ENCODE measurements at places on chromosomes 6 and 20. TPM values are rescaled to one million over a fixed set of nuclear protein-coding genes. Genes with fewer than 3 reads are reported as not detected.

Gene HMGCLL1
- total RNA-seq, result 0.28 TPM

Gene OTOR
- total RNA-seq, result not detected

- no peaks in the 10 kb centered on the region for H3K27me3 ChIP-seq
- H3K4me1 ChIP-seq, result no peaks in the 10 kb centered on the region
- no peak overlapping the region for H3K27ac ChIP-seq
- H3K4me3 ChIP-seq, result no peak overlapping the region
Measured at GRCh38 chr20:1824181-1824580, 71.0 kb upstream of the SIRPA start.

Gene KCNK17
- 1.1 TPM for total RNA-seq

- no peaks in the 10 kb centered on the region for H3K27me3 ChIP-seq
- no peak for DNase-seq
- H3K4me3 ChIP-seq, result no peak overlapping the region
- H3K36me3 ChIP-seq, result no peaks in the 10 kb centered on the region
- H3K4me1 ChIP-seq, result no peaks in the 10 kb centered on the region
Measured at GRCh38 chr20:48761023-48761785, 66.6 kb downstream of the PREX1 start.

Gene CD83
- total RNA-seq, result 1.1 TPM

Gene LTB
- total RNA-seq, result not detected

GRCh38 chr6:14088600-14089192 lies 28.9 kb upstream of the CD83 start:
- no peak overlapping the region for H3K27ac ChIP-seq
- H3K4me1 ChIP-seq, result peaks cover 5% of the 10 kb centered on the region
- H3K36me3 ChIP-seq, result no peaks in the 10 kb centered on the region

GRCh38 chr6:1348675-1349074 lies 36.8 kb downstream of the FOXQ1 start:
- no peak overlapping the region for H3K27ac ChIP-seq
- no peaks in the 10 kb centered on the region for H3K4me1 ChIP-seq
- no peak for DNase-seq
- H3K27me3 ChIP-seq, result no peaks in the 10 kb centered on the region
- H3K4me3 ChIP-seq, result no peak overlapping the region

GRCh38 chr20:42276718-42277602 lies 658.8 kb upstream of the CHD6 start:
- H3K36me3 ChIP-seq, result no peaks in the 10 kb centered on the region
- no peak overlapping the region for H3K27ac ChIP-seq
- H3K4me3 ChIP-seq, result no peak overlapping the region
- H3K27me3 ChIP-seq, result no peaks in the 10 kb centered on the region
- DNase-seq, result no peak

Gene ID4
- 6.1 TPM for total RNA-seq

DNA sequence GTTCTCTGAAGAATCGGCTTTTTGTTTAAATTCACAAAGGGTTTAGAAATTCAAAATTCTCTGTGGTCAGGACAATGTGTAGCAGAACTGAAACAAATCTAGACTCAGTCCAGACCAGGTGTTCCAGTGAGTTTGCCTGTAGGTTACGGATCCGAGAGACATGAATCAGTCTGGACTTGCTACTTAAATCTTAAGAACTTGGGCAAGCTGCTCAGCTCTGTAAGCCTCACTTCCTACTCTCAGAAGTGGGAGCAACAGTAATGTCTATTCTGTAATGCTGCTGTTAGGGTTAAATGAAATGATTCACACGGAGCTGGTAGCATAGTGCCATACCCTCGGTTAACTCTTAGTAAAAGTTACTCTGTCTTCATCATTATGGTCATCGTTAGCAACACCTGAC lies 37.7 kb downstream of the HECA start:
- H3K27me3 ChIP-seq, result no peaks in the 10 kb centered on the region
- no peak for DNase-seq
- no peaks in the 10 kb centered on the region for H3K4me1 ChIP-seq
- H3K36me3 ChIP-seq, result peaks cover 47% of the 10 kb centered on the region
- H3K4me3 ChIP-seq, result no peak overlapping the region

Gene IL17A
- not detected for total RNA-seq

- no peak overlapping the region for H3K4me3 ChIP-seq
- H3K27me3 ChIP-seq, result no peaks in the 10 kb centered on the region
- DNase-seq, result no peak
- H3K36me3 ChIP-seq, result no peaks in the 10 kb centered on the region
Measured at GRCh38 chr6:90183587-90184333, 112.9 kb downstream of the BACH2 start.

- H3K4me1 ChIP-seq, result no peaks in the 10 kb centered on the region
- H3K27ac ChIP-seq, result no peak overlapping the region
- H3K36me3 ChIP-seq, result peaks cover 77% of the 10 kb centered on the region
- DNase-seq, result no peak
Measured at GRCh38 chr20:39009348-39009747, 47.2 kb downstream of the DHX35 start.

- H3K27me3 ChIP-seq, result no peaks in the 10 kb centered on the region
- peaks cover 15% of the 10 kb centered on the region for H3K4me1 ChIP-seq
- no peak overlapping the region for H3K4me3 ChIP-seq
- no peak for DNase-seq
- H3K36me3 ChIP-seq, result no peaks in the 10 kb centered on the region
Measured at GRCh38 chr20:57576002-57576401, 15.1 kb downstream of the PCK1 start.

DNA sequence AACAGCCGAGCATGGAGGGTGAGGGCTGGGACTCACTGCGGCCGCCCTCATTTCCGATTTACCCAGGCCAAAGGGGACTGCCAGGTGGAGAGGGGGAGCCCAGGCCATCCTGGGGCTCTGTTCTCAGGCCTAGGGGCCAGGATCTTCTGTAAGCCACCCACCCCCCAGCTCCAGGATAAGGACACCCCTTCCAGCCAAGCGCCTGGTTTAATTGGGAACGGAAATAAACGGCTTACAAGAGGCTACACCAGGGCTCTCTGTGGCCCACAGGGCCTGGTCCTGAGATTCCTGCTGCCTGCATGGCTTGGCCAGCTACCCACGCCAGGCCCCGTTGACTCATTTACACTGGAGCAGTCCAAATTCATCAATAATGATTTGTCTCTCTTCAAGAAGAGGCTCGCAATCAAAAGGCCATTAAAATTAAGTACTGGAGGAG lies 68.1 kb upstream of the TOP1 start:
- no peaks in the 10 kb centered on the region for H3K27me3 ChIP-seq
- DNase-seq, result peak; percentile 40

DNA sequence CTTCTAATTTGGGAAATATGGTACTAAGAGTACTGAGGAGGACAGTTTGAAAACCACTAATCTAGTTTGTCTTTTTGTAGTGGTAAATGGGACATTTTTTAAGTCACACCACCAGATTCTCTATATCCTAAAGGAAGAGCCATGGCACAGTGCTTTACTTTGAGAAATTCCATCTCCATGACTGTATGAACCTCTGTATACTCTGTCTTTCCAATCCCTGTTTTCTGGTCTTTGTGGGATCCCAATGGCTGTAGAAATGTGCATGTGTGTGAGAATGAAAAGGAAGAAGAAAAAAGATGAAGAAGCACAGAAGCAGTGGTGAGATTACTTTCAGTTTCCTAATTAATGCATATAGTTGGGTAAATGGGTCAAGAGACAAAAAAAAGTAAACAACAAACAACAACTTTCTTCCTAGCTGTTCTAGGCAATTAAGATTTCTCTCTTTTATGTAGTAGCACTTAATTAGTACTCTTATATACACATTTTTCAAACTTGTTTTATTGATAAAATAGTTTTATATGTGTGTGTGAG lies 141.2 kb upstream of the HCRTR2 start:
- H3K27ac ChIP-seq, result no peak overlapping the region
- H3K4me3 ChIP-seq, result no peak overlapping the region
- H3K36me3 ChIP-seq, result no peaks in the 10 kb centered on the region
- no peaks in the 10 kb centered on the region for H3K27me3 ChIP-seq
- DNase-seq, result no peak

- H3K4me3 ChIP-seq, result no peak overlapping the region
- H3K27ac ChIP-seq, result no peak overlapping the region
- no peak for DNase-seq
- no peaks in the 10 kb centered on the region for H3K27me3 ChIP-seq
- H3K4me1 ChIP-seq, result no peaks in the 10 kb centered on the region
- H3K36me3 ChIP-seq, result peaks cover 46% of the 10 kb centered on the region
Measured at GRCh38 chr6:157291356-157291755, 32.0 kb downstream of the TMEM242 start.

GRCh38 chr20:63014710-63015109 lies 7.9 kb upstream of the BHLHE23 start:
- H3K27ac ChIP-seq, result no peak overlapping the region
- H3K27me3 ChIP-seq, result peaks cover 30% of the 10 kb centered on the region
- no peaks in the 10 kb centered on the region for H3K4me1 ChIP-seq

DNA sequence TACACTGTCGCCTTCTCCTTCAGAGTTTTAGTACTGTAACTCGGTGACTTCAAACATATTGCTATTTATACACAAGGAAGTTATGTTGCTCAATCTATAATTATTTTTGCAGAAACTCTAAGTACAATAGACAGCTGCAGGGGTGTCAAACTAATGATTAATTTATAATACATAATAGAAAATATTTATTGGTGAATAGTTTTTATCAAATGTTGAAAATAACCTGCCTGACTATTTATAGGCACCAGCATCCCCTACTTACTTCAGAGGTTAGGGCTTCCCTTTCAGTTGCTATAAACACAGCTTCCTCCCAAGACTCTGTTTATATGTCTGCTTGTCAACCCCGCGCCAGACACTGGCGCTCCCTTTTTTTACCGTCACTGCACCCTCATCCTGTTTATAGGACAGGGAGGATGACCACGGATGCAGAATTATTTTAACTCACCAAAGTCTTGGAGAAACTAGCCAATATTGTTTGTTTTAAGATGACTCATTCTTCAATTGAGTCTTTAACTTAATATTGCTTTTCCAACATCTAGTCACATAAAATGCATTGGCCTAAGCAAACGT lies 225.0 kb downstream of the ALDH8A1 start:
- peaks cover 23% of the 10 kb centered on the region for H3K4me1 ChIP-seq
- no peak for DNase-seq
- H3K4me3 ChIP-seq, result no peak overlapping the region
- H3K36me3 ChIP-seq, result no peaks in the 10 kb centered on the region
- H3K27me3 ChIP-seq, result no peaks in the 10 kb centered on the region

Gene GABRR1
- total RNA-seq, result not detected

GRCh38 chr6:4693173-4693970 lies 82.8 kb upstream of the CDYL start:
- no peaks in the 10 kb centered on the region for H3K4me1 ChIP-seq
- H3K36me3 ChIP-seq, result no peaks in the 10 kb centered on the region
- no peak for DNase-seq

Gene C4B
- total RNA-seq, result 222 TPM

DNA sequence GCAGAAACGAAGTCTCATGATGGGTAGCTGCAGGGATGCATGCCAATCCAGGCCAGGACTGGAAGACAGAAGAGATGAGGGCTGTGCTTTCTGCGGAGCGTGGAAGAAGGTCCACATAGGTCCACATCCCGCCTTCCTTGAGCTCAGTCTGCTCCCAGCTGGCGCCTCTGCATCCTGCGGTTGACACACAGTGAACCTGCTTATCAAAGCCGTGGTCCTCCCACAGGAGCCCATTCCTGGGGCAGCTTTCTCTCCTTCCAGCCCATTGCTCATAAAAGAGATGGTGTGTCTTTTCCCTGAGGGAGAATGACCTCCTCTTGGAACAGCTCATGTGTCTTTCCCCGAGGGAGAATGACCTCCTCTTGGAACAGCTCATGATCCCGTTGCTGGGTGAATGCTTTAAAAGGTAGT lies 225.4 kb downstream of the CDH4 start:
- H3K36me3 ChIP-seq, result no peaks in the 10 kb centered on the region
- no peak overlapping the region for H3K27ac ChIP-seq
- no peak overlapping the region for H3K4me3 ChIP-seq
- H3K27me3 ChIP-seq, result peaks cover 50% of the 10 kb centered on the region
- DNase-seq, result no peak
- H3K4me1 ChIP-seq, result no peaks in the 10 kb centered on the region

- no peak overlapping the region for H3K4me3 ChIP-seq
- H3K36me3 ChIP-seq, result no peaks in the 10 kb centered on the region
- peak overlapping the region; percentile 35 for H3K27ac ChIP-seq
- no peaks in the 10 kb centered on the region for H3K27me3 ChIP-seq
- H3K4me1 ChIP-seq, result peaks cover 91% of the 10 kb centered on the region
Measured at GRCh38 chr20:62921119-62921687, 5.1 kb downstream of the DIDO1 start.

DNA sequence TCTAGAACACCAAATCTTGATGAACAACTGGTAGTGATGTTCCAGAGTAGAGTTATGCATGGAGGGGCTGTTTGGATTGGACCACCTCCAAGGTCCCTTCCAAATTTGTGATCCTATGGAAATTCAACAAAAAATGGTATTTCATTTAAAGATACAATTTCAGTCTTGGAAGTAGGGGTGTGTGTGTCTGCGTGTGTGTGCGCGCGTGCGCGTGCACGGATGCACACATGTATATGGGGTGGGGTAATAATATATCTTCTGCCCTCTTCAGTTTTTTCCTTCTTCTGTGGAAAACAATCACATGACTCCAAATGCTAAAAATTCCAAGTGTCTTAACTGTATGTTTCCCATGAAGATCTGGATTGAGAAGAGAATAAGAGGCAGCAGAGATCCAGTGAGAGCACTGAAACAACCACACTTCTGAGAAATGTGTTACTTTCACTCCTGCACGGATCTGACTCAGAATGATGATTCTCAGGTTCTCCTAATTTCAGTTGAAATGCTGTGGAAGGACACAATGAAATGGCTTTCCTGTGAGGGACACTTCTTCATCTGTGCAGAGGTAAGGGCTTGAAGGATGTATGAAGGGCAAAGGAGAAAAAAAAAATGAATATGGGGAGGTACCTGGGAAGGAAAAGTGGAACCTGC lies 10.6 kb upstream of the IL17F start:
- no peak overlapping the region for H3K4me3 ChIP-seq
- no peaks in the 10 kb centered on the region for H3K4me1 ChIP-seq
- no peaks in the 10 kb centered on the region for H3K36me3 ChIP-seq
- no peaks in the 10 kb centered on the region for H3K27me3 ChIP-seq

Gene OR2J2
- not detected for total RNA-seq

Gene C6orf132
- total RNA-seq, result not detected

Measured in sigmoid colon (tissue), 7 donors.